ENCODE measurements at places on chromosomes 7 and 10. TPM values are rescaled to one million over a fixed set of nuclear protein-coding genes. Genes with fewer than 3 reads are reported as not detected.

PAPOLB gene
- not detected for total RNA-seq

C7orf57 gene
- total RNA-seq = 2.5 TPM

PALD1 gene
- 5.2 TPM for total RNA-seq

MNX1 gene
- 0.33 TPM for total RNA-seq

GRCh38 chr7:83465643-83466042 lies 183.3 kb downstream of the SEMA3E start:
- H3K36me3 ChIP-seq = no peaks in the 10 kb centered on the region
- no peak overlapping the region for H3K27ac ChIP-seq
- H3K27me3 ChIP-seq = no peaks in the 10 kb centered on the region
- DNase-seq = no peak
- no peak overlapping the region for H3K4me3 ChIP-seq

DNA sequence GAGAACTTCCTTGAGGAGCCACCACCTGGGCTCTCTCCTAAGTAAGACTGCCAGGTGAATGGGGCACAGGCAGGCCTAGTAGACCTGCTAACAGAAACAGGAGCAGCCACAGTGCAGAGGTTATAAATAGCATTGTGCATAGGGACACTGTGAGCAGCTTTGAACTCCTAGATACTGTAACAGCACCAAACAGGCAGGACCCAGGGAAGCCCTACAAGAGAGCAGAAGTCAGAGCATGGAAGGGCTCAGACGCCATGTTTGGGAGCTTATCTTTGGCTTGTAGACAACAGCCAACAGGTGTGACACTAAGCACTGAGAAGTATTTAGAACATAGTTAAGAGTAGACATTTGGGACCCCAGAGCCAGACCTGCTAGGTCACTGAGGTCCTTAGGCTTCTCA lies 14.5 kb downstream of the XRCC2 start:
- H3K36me3 ChIP-seq = 0 out of 2 replicates have a peak, but pooled peaks cover 2% of the 10 kb centered on the region
- no peak overlapping the region for H3K27ac ChIP-seq
- no peak overlapping the region for H3K4me3 ChIP-seq
- H3K4me1 ChIP-seq = no peaks in the 10 kb centered on the region

Data from PC-9 (cell line).